ENCODE measurements at places on chromosomes 2 and 18.

GRCh38 chr2:29446847-29447246 lies 331.6 kb downstream of the CLIP4 start:
- H3K27me3 ChIP-seq: peaks cover 11% of the 10 kb centered on the region
- no peaks in the 10 kb centered on the region for H3K36me3 ChIP-seq
- no peaks in the 10 kb centered on the region for H3K4me1 ChIP-seq
- H3K27ac ChIP-seq: no peak overlapping the region

DNA sequence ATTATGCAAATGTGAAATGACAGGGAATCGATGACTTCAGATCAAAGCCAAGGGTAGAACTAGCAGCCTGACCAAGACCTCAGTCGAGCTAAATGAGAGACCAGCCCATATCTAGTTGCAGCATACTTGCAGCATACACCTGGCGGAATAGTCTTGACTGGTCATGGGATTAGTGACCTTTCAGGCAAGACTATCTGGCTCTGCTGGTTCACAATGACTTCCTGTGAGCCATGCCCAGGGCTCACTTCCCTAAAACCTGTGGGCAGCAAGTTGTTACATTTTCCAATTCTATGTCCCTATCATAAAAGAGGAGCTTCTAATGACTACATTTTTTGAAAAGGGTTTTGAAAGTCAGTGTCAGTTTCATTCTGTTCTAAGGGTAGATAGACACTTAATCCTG lies 1624.9 kb upstream of the CELF4 start:
- no peaks in the 10 kb centered on the region for H3K4me1 ChIP-seq
- no peaks in the 10 kb centered on the region for H3K27me3 ChIP-seq
- DNase-seq: no peak
- no peaks in the 10 kb centered on the region for H3K36me3 ChIP-seq

DNA sequence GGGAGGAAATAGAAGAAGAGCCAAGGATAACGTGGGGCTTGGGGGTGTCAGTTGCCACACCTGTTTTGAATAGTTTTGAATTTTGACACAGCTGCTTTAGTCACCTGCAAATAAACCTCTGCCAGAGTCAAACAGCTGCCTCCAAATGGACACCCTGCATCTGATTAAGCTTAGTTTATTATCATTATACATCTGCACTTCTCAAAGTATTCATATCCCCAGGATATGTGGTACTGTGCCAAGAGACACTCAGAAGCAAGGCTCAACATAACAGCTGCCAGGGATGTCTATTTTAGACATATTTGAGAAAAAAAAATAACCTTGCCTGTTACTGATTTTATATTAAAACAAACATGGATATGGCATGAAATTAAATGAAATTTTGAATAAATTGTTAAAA lies 122.5 kb upstream of the WDR75 start:
- H3K27ac ChIP-seq: no peak overlapping the region
- H3K27me3 ChIP-seq: no peaks in the 10 kb centered on the region
- peaks cover 4% of the 10 kb centered on the region for H3K36me3 ChIP-seq
- no peak for DNase-seq
- H3K4me1 ChIP-seq: peaks cover 6% of the 10 kb centered on the region

DNA sequence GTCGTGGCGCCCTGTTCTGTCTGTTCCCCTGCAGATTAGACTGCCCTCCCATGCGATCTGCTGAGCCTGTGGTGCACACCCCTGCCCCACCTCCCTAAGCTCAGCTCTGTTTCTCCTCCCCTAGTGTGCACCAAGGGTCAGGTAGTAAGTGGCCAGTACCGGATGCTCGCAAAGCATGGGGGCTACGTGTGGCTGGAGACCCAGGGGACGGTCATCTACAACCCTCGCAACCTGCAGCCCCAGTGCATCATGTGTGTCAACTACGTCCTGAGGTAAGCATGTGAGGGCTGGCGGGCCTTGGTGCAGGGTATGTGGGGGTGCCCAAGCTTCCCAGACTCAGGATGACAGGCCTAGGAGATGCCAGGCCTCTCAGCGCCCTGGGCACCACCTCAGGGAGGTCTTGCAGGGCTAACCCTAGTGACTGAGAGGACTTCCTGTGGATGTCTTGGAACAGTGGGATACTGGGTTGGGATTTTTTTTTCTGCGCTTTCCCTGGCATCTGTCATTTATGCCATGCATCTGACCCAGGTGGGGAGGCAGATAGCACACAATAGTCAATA lies 78.4 kb downstream of the EPAS1 start:
- H3K27me3 ChIP-seq: peaks cover 10% of the 10 kb centered on the region
- DNase-seq: no peak
- H3K4me1 ChIP-seq: no peaks in the 10 kb centered on the region
- no peaks in the 10 kb centered on the region for H3K36me3 ChIP-seq
- H3K27ac ChIP-seq: no peak overlapping the region
- H3K4me3 ChIP-seq: no peak overlapping the region
